ENCODE measurements at places on chromosomes 1 and 21.

DNA sequence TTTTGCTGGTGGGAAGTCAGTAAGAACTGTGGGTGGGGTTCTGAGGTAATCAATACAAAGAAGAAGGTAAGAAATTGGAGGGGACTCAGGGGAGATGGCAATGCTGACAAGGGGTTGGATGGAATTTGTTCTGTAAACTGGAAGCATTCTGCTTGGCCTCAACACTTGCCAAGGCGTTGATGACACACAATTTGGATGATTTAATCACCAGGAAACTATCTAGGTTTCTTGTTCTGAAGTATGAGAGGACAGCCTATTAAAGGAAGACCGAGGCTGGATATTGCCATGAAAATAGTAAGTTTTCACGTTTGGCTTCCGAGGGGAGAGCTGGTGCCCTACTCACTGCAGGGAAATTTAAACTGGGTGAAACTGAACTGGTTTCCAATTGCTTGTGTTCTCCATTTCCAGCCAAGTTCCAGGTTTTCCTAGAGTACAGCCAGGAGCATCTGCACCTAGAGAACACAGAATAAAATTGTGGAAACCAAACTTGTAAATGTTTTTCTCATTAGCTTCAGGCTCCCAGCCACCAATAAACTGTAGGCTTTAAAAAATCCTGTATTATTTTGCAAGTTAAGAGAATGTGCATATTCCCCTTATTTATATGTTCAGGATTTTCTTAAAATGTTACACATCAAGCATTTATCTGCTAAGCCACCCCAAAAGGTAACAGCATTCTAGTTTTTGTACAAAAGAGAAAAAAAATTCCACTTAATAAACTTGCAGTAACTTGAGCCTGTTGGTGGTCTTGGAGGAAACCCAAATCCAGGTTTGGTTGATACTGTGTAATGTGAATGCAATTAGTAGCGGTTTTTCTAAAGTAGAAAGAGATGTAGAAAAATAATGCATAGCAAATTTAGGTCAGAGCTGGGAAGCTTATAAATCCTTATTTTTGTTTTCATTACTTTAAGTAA, 53.8 kb downstream of the ROR1 start:
- no peak for DNase-seq

- DNase-seq = no peak
Measured at GRCh38 chr1:47756006-47756405, 241.2 kb downstream of the TRABD2B start.

DNA sequence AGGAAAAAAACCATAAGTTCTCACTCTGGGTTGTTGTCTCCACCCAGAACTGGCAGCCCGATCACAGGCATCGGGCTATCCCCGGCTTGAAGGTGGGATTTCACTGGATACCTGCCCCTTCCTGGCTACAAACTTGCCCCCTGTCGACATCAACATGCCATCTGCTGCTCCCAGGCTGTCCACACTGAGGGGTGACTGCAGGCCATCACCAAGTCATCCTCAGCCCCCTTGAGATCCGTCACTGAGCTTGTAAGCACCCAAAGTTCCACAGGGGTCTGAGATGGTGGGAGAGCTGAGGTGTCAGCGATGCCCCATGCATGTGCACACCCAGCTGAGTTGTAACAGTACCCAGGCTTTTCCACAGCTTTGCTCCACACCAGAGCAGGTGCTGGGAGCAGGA, 211.0 kb downstream of the AMY1C start:
- DNase-seq = no peak

DNA sequence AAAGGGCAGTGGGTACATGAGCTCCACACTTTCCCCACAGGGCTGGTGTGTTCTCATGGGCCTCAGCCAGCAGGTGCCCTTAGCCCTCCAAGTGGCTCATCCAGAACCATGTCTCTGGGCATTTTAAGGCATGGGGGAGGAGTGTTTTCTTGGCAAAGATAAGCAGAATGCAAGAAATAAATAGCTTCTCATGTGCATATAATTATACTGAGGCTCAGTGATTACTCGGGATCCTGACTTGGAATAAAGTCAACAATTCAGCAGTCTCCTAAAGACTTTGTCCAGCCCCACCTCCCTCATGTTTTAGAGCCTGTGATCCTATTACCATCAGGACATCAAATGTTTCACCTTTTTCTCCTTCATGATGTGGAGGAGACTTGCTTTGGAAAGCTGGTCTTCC, 92.7 kb upstream of the COG2 start:
- no peak for DNase-seq

DNA sequence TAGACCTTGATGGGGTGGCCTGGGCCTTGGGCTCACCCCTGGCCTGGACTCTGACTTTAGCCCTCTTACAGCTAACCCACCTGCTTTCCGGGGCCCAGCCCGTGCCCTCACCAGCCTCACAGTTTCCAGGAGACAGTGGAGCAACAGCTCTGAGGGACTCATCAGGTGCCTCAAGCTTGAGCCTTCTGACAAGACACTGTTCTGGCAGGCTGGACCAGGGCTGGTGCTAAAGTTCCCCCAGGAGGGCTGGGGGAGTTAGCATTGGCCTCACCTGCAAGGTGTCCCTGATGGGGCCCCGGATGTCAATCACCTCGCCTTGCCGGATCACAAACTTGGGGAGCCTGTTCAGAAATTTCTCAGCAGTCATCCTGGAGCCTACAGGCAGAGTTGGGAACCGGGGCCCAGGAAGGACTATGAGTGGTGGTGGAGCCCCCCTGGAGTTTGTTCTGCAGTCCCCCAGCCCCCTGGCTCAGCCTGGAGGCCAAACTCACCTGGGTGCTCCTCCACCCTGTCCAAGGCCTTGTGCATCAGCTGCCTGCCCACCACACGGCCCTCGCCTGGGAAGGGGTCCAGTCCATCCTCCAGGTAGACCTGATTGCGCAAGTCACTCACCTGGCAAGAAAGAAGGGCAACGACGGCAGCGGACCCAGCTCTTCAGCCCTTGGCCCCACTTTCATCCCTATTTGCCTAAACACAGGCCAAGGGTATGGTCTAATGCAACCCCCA, 4.1 kb downstream of the SH3BGRL3 start:
- DNase-seq = no peak

GRCh38 chr1:88741413-88741812, 57.3 kb downstream of the PKN2 start:
- DNase-seq = no peak

DNA sequence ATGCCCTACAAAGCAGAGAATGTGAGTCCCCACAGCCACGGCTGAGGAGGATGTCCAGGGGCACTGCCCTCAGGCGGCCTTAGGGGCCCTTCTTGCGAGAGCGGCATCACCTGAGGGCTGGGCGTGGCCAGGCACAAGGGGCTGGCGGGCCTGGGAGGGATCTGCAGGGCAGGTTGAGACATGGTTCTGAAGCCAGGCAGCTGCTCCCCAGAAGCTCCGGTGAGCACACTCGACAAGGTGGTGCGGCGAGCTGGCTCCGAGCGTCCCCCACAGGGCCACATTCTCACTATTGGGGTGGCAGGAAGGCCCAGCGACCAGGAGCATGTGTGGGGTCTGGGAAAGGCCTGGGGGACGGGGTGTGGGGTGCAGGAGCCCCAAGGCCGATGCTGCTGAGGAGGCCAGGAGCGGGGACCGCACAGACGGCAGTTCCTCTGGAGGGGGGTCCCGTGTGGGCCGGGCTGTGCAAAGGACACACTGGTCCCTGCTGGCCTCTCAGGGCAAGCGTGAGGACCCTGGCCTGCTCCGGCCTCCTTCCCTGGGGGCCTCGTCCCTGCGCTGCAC, 47.2 kb downstream of the MORN1 start:
- DNase-seq = no peak

DNA sequence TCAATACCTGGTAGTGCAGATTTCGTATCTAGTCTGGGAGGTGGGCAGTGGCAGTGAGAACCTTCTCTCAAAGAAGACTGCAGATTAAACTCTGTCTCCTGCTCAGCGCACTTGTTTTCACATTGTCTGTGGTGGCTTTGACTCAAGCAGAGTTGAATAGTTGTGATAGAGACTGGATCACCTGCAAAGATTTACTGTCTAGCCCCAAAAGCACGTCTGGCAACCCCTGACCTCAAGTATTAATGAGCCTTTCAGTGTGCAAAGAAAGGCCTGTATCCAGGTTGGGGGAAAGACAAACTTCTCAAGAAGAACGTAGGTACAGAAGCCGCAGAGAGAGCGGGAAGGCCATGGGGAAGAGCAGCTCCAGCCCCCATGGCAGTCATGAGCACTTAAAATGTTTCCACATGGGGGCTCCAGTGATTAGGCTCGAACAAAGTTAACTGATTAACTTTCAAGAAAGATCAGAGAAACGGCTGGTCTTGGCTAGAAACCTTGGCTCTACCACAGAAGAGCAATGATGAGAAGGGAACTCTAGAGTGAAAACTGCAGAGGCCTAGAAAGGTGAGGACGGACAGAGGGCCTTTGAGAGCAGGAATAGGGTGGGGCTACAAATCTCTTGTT, 15.2 kb downstream of the HENMT1 start:
- DNase-seq = no peak

- no peak for DNase-seq
Measured at GRCh38 chr21:17901458-17902079, 82.4 kb upstream of the C21orf91 start.

DNA sequence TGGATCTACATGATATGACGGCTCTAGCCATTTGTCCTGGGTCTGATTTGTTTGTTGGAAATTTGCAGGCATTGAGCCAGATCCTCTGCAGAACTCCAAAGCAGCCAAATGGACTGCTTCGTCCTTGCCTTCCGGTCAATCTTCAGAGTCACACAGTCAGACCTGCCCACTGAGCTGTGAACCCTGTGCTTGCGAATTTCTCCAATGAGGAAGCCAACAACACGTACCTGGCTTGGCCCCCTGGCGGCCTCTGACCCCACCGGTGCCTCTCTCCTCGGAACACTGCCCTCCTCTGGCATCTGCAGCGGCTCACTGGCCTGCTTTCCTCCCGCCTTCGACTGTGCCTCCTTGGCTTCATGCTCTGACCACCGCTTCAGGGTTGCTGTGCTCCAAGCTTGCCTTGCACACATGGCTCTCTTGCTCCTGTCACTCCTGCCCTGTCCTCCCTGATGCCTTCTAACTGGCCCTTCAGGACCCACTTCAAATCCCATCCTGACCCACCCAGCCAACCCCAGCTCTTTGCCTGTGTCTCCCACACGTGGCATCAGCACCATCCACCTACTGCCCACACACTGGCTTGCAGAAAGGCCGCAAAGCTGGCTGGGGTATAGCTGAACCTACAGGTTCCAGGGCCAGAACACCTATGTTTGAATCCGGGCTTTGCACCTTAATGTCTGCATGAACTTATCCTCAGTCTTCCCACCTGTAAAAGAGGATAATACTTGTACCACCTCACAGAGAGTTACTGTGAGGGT, 128.2 kb downstream of the KCNN3 start:
- no peak for DNase-seq

DNA sequence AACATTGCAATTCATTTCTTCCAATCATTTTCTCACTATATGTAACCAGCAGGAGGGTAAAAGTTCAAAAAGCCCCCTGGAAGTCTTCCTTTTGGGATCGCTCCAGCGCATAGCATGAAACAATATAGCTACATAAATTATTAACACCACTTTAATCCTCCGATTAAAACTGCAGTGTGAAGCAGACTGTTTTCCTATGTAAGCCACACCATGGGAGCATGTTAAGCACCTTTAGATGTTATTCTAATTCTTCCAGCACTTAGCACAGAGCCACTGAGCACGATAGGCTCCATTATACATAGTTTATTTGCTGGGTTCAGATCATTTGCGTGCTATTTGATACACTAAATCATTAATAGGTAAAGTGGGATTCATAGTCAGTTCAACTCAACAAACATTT, 18.4 kb upstream of the GADD45A start:
- no peak for DNase-seq

- no peak for DNase-seq
Measured at GRCh38 chr1:198295971-198296370, 139.2 kb downstream of the NEK7 start.

GRCh38 chr1:58064166-58064565, 482.4 kb downstream of the OMA1 start:
- no peak for DNase-seq

GRCh38 chr1:112985123-112985522, 29.1 kb upstream of the SLC16A1 start:
- no peak for DNase-seq

DNA sequence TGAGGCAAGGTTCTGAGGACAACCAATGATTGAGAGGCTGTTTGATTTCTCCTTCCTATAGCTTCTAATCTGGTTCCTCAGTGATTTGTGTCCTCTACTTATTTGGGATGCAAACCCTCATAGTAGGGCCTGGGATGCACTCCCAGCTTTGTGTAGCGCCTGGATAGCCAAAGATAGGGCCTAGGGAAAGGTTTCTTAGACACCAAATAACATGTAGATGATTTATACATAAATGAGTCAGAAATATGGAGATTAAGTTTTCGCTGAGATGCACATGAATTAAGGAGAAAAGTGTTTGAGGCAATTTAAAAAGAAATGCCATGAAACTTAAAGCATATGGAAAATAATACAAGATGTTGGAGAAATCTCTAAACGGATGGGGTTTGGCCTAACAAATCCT, 66.0 kb upstream of the LMO4 start:
- DNase-seq = no peak

- DNase-seq = no peak
Measured at GRCh38 chr1:110346690-110347089, 7.5 kb downstream of the RBM15 start.

GRCh38 chr1:33390542-33390941, 40.4 kb downstream of the PHC2 start:
- DNase-seq = no peak

- no peak for DNase-seq
Measured at GRCh38 chr1:234729561-234730474, 119.8 kb upstream of the IRF2BP2 start.

DNA sequence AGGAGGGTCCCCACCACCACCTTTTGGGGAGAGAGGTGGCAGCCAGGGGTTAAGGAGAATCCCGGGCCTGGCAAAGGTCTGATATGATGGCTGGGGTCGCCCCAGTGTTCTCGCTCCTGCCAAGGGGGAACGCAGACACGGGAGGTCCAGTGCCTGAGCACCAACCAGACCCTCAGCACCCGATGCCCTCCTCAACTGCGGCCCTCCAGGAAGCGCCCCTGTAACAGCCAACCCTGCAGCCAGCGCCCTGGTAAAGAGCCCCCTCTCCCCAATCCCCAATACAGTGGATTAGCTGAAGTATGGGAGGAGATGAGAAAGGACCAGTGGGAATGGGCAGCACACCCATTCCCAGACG, 10.4 kb downstream of the ADAMTSL4 start:
- DNase-seq = no peak

DNA sequence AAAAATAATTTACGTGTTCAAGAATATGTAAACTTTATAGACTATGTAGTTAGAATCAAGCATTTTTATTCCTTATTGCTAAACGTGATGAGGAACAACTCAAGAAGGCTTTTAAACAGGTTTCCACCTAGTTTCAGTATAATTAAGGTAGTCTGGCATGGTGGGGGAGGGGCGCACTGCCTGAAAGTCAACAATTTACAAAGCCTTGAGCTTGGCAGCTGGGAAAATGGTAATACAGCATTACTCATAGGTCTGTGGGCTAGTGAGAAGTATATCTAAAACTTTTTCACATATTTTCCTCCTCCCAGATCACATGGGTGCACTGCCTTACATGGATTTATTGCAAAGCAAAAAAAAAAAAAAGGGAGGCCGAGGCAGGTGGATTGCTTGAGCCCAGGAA, 75.2 kb downstream of the EVI5 start:
- DNase-seq = no peak

GRCh38 chr1:44511769-44512168, 106.7 kb downstream of the RNF220 start:
- no peak for DNase-seq

- DNase-seq = no peak
Measured at GRCh38 chr1:53328541-53329499, 950 bp upstream of the LRP8 start.

- no peak for DNase-seq
Measured at GRCh38 chr1:106278716-106279115, 777.8 kb upstream of the PRMT6 start.

- DNase-seq = no peak
Measured at GRCh38 chr1:241473026-241473425, 46.5 kb downstream of the FH start.
